ENCODE measurements at places on chromosomes 1 and 21.

DNA sequence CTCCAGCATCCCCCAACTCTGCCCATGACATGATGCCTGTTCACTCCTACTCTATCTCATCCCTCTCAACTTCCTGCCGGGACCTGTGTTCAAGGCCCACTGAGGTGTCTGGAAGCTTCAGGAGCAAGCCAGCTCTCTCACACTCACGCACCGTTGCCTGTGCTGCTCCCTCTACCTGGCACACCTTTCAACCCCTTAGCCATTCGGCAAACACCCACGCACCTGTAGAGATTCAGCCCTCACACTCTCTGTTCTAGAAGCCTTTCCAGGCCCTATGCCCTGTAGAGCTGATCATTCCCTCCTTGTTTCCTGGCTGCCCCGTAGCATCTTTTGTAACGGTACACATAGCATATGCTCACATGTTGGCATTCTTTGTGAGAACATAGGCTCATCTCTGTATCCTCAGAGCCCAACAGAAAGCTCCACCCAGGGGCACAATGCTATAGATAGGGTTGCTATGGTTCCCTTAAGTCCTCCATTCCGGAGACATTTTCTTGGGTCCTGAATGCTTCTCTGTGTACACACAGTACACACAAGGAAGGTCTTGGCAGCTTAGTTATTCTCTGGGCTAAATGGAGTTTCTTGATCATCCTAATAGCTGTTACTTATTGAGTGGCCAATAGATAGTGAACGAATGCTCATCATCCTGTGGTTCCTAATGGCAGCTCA is 1.3 kb downstream of the C8B start:
- no peak for DNase-seq

- DNase-seq, result no peak
These were observed 28.9 kb upstream of the RBM15 start for GRCh38 chr1:110310300-110310699.

DNA sequence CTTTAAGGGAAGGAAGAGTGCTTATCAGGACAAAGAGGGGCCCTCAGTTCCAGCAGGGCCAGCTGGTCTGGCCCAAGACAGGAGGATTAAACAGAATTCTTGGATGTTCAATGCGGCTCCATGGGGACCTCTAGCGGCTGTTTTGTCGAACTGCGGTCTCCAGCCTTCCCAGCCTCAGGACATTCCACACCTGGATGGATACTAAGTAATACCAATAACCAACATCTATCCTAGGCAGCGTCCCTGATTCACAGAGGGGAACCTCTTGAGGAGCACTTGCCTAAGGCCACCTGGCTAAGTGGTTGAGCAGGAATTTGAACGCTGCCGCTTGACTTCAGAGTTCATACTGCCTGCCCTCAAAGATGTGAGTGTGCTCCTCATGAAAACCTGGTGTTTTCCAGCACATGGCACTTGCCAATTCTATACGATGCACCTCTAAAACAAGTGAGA is 15.5 kb upstream of the CD247 start:
- DNase-seq, result peak; percentile 55

GRCh38 chr1:1345860-1346500 is 3.2 kb downstream of the DVL1 start:
- no peak for DNase-seq

DNA sequence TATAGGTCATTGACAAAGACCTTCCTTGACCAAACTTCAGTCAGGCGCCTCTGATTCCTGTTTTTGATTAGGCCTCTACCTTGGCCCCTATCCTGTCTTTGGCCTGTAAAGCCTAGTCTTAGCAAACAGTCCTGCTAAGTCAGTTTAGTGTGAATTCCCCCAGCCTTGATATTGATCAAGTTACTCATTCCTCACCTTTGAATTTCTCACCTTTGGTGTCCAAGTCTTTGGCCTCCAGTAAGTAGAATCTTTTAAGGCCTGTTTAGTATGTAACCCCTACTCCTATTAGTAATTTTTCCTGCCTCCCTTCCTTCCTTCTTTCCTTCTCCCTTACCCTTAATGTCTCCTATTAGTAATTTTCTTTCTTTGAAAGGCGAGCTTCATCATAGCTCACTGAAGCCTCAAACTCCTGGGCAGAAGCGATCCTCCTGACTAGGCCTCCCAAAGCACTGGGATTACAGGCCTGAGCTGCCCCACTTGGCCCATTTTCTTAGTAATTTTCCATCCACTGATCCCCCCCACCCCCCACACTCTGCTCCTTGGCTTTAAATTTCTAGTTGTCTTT is 13.0 kb upstream of the ZNF692 start:
- no peak for DNase-seq

DNA sequence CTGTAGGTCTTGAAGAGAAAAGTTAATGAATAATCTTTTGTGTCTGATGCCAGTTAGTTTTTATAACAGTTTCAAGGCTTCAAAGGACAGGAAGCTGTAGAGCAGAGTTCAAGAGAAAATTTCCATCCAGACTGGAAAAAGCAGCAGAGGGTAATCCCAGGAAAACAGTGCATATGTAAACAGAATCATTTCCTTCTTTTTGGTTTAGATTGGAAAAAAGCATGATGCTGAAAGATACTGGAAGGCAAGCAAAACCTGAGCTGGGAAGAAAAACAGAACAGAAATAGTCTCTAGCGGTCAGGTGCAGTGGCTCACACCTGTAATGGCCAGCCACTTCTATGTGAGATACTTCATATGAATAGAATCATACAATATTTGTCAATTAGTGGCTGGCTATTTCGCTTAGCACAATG is 71.9 kb downstream of the ZSWIM5 start:
- DNase-seq, result no peak

DNA sequence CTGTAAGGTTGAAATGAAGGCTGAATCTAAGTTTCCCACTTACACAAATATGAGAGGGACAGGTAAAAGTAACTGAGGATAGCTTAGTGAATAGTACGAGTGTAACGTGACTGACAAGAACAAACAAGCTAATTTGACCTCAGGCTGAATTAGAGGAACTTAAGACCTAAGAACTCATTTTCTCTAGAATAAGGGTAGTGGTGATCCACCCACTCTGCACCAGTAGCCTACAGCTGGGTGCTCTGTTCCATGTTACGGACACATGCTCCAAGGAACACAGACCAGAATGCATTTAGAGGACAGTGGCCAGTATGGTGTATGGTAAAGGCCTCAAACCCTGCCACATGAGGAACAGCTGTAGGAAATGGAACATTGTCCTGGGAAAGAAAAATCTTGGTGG is 14.9 kb upstream of the TMEM9 start:
- no peak for DNase-seq

- no peak for DNase-seq
These were observed 8.1 kb upstream of the LBR start for GRCh38 chr1:225435957-225436392.

- DNase-seq, result peak; percentile 54
These were observed 669 bp downstream of the XPR1 start for GRCh38 chr1:180632326-180633056.

DNA sequence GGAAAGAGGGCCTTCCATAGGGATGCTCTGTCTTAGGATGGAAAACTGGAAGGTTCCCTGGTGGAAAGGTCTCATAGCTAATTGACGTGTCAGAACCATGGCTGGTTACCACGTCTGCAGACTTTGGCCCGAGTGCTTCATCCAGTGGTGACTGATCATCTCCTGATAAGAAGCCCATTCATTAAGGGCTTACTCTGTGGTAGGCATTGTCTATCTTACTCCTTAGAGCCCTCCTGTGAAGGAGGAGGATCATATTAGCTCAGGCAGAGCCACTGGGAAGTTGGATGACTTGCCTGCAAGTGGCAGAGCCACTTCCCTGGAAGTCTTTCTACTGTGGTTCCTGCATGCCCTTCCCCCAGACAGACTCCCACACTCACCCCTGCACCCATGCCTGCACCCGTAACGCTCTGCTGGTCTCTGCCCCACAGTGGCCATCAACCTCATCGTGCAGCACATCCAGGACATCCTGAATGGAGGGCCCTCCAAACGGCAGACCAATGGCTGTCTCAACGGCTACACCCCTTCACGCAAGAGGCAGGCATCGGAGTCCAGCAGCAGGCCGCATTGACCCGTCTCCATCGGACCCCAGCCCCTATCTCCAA is 79.9 kb downstream of the UCK2 start:
- DNase-seq, result no peak

GRCh38 chr1:244273845-244274619 is 177.7 kb downstream of the ADSS2 start:
- DNase-seq, result no peak

GRCh38 chr1:56532350-56532683 is 47.0 kb downstream of the PLPP3 start:
- no peak for DNase-seq

- no peak for DNase-seq
These were observed 52.0 kb upstream of the COL11A1 start for GRCh38 chr1:103160281-103160680.

DNA sequence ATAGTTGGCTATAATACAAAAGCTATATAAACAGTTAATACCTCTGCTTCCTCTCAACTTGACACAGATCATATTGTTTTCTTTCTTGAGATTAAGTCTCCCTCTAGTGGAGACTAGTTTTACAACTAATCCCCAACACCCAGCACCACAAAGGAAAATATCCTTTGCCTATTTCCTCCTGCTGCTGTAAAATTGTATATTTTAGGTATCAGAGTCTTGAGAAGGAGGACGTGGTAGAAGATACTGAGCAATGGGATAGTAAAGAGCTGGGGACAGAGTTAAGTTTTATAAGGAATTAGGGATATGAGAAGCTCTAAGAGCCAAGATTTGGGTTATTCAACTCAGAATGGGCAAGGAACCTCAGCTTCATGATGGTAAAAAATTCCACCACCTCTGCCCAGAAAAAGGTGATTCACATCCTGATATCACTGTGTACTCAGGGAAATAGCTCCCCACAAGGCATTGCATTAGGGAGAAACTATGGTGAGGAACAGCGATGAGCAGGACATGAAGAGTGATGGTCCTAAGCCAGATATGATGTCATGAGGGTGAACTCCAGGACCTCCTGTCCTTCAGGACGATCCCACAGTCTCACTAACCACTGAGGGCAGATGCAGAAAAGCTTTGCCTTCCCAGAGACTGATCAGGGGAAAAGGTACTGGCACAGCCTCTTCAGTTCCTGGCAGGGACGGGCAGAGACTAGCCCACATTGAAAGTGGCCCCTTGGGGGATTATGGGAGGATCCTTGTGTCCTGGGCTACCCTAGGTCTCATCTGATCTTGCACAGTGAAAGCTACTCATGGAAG is 14.7 kb upstream of the CFAP126 start:
- no peak for DNase-seq

GRCh38 chr1:31753707-31754349 is 10.3 kb downstream of the ADGRB2 start:
- DNase-seq, result no peak

- DNase-seq, result no peak
These were observed 39.8 kb downstream of the ASTN1 start for GRCh38 chr1:177124577-177125278.

GRCh38 chr1:2557482-2558400 is 1.6 kb downstream of the TNFRSF14 start:
- no peak for DNase-seq

GRCh38 chr21:36446301-36446700 is 33.6 kb downstream of the CLDN14 start:
- no peak for DNase-seq

DNA sequence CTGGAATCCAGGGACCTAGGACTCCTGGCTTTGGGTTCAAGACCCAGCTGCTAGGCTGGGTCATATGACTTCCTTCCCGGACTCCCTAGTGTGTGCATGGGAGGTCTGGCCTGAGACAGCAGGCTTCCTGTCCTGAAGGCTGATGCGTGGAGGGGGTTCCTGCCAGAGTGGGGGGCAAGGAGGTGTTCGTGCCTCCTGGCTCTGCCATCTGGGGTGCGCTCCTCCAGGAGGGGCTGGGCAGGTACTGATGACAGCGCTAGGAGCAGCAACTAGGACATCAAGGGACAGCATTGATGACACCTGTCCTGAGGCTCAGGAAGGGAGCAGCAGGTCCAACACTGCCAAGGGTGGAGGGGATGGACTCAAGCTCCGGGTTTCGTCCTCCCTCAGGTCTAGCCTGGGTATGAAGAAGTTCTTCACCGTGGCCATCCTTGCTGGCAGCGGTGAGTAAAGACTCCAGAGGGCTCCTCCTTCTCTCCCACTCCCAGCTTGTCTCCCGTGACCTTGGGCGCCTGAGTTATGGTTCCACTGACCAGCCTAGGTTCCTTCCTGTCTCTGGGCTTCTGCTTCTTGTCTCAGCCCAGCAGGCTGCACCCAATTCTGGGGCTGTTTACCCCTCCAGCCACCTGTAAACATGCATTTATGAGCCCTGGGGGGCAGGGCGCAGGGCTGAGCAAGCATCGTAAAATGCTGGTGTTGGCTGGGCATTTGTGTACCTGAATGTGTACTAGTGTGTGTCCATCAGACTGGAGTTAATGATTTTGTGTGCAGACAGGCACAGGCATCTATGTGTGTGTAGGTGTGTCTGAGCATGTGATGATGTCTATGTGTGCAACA is 871 bp downstream of the PLA2G2F start:
- no peak for DNase-seq

GRCh38 chr1:211647711-211648121 is 27.7 kb downstream of the NEK2 start:
- no peak for DNase-seq

Measured in activated gamma-delta T cell treated with Interleukin-2 at 50 U/mL for 16 hours (primary cell).